ENCODE measurements at places on chromosomes 3 and 15. TPM values are rescaled to one million over a fixed set of nuclear protein-coding genes. Genes with fewer than 3 reads are reported as not detected.

The CATSPER2 gene
- polyA plus RNA-seq = 2.5 TPM

The MESP1 gene
- polyA plus RNA-seq = 1.3 TPM

The TNNC1 gene
- polyA plus RNA-seq = 467 TPM

The CD80 gene
- polyA plus RNA-seq = not detected

The OR5AC2 gene
- not detected for polyA plus RNA-seq

DNA sequence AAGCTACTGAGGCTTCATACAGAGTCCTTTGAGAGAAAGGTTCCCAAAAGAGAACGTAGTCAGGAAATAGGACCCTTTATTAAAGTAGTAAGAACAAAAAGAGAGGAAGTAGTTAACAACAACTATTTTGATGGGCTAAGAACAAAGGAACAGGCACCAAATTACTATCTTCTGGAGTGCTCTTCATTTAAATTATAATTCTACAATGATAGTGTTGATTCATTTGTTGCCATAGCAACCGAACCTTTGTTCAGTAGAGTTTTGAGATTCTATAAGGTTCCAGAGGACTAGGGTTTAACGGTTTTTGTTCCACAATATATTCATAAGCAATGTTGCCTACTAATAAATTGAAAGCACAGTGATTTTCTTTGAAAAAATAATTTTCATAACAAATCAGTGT, 78.8 kb downstream of the CMSS1 start:
- DNase-seq = no peak

DNA sequence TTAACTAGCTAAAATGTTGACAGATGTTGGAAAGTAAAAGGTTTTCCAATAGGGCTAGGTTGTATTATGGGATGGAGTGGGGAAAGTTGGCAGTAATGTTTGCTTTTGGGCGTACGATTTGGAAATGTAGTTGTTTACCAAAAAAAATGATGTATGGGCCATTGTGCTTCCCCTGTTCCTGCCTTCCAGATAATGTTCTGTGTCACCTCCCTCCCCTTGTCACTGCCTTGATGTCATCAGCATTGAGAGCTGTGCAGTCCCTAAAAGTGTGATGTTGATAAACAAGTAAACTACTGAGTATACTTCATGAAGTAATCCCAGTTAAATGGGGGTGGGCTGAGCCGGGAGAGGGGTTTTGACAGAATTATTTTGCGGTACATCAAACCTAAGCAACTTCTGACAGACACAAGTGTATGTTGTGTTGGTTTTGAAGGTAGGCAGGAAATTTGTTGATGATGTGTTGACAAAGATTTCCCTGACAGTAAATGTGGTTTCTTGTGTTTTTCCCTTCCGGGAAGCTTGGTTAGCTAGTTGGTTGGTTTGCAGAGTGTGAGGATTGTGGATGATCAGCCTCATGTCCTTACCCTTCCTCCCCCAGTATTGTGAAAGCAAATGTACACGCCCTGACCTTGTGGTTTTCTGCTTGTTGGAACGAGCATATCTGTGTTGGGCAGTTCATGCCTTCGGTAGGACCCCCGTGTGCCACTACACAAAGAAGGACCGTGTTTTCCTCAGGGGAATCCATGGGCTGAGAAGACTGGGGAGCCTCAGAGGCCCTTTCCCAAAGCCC, 87.3 kb downstream of the PGPEP1L start:
- DNase-seq = no peak

DNA sequence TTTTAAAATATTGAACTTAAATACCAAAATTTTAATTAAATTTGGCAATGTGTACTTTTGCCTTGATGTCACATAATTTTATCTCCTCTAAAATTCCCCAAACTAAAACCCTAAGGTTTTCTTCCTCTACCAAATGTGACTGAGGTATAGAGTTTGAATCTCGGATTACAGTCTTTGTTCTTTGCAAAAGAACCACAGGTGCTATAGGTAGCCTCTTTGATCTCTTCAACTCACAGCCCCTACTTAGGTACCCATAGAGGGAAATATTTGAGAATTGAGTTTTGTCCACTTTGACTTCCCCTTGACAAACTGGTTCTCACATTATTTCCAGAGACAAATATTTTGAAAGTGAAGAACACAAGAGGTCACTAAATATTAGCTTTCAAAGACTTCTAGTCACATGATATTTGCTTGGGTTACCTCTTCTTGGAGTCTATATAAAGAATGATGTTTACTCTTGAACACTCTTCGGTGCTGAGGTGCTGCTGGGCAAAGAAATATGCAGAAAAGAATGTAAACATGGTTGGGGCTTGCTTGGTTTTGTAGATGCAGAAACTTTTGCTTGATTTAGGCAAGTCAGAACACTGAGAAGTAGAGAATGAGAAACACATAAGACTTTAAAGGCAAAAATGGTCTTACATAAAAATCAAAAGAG, 120.8 kb upstream of the MCTP2 start:
- DNase-seq = no peak

DNA sequence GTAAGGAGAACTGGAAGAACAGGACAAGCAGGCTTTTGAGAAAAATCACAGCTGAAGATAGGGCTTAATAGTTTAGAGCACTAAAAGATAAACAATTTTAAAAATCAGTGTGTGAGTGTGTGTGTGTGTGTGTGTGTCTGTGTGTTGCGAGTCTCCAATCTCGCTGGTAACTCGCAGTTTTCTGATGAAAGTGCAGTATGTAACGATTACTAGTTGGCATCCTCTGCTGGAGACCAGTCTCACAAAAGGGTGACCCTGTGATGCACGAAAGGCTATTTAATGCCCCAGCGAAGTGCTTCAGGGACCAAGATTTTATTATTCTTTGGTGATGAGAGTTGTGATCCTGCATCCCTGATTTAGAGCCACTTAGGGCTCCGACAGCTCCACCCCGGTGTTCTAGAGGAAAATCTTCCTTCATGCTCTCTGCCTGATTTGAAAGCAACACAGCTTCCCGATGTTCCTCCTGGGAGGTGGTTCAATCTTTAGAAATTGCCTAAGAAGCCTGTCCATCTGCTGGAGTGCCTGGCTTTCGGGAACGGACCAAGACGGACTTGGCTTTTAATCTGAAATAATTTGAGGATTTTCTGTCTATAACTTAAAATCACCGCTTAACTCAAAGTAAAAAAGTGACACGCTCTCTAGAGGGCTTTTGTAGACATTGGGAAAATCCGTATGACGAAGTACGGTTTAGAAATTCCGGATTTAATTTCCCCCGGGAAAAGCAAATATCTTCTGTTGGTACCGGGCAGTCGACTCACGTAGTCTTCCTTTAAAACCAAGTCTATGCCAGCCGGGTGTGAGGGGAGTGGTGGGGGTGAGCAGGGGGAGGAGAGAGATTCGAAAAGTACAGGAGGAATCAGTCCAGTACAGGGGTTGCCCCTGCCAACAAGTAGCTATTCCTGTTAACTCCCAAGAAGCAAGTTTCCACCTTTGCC, 1.1 kb upstream of the ALCAM start:
- peak; percentile 36 for DNase-seq

- DNase-seq = no peak
These were observed 59.9 kb upstream of the MCF2L2 start for GRCh38 chr3:183488343-183488742.

DNA sequence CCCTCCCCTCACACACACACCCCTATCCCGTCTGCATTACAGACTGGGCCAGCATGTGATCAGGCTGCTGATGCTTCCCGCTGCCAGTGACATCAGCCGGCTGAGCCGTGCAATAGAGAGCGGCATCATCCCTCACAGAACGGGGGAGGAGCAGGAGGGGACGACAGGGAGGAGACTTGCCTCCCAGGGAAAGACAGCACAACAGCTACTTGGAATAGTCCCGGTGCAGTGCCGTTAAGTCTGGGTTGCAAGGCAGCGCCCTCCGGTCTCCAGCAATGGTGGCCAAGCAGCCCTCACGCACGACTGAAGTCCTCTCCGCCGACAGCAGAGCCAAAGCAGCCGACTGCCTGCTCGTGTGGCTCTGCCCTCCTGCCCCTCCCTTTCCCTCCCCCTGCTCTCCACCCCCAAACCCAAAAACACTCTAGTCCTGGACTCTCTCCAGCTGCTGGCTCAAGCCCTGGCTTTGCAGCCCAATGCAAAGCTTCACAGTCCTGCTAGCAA, 31.5 kb upstream of the RPS17 start:
- DNase-seq = peak; percentile 74

DNA sequence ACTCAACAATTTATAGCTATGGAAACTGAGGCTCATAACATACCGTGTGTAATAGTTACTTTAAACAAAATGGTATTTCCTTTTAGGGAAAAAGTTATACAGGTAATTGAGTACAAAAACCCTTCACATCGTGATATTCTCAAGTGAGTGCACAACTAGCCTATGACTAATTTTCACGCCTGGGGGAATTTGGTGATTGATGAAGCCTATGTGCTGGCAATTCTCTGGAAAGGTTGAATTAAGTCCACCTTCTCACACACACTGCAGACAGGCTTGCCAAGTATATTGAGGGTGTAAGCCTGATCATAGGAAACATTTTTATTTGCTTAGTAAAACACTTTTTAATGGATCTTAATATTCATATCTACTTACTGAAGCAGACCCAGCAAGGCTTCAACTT, 41.3 kb upstream of the ROBO2 start:
- DNase-seq = no peak

DNA sequence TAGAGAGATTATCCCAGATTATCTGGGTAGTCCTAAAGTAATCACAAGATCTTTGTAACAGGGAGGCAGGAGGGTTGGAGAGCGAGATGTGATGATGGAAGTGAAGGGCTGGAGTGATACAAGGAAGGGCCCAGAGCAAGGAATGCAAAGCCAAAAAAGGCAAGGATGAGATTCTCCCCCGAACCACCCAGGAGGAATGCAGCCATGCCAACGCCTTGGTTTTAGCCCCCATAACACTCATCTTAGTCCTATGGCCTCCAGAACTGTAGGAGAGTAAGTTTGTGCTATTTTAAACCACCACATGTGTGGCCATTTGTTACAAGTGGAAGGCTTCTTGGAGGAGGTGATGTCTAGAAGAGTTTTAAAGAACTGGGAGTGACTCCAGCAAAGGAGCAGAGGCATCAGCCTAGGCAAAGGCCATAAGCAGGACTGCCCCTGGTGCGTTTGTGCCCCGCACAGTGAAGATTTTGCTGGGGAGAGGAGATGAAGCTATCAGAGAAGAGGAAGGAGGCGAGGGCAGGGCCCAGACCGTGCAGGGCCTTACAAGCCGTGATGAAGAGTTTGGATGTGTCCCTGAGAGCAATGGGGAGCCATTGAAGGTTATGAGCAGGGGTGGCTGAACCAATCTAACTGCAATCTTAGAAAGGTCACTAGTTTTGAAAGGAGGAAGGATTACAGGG, 25.3 kb upstream of the CORO2B start:
- no peak for DNase-seq

DNA sequence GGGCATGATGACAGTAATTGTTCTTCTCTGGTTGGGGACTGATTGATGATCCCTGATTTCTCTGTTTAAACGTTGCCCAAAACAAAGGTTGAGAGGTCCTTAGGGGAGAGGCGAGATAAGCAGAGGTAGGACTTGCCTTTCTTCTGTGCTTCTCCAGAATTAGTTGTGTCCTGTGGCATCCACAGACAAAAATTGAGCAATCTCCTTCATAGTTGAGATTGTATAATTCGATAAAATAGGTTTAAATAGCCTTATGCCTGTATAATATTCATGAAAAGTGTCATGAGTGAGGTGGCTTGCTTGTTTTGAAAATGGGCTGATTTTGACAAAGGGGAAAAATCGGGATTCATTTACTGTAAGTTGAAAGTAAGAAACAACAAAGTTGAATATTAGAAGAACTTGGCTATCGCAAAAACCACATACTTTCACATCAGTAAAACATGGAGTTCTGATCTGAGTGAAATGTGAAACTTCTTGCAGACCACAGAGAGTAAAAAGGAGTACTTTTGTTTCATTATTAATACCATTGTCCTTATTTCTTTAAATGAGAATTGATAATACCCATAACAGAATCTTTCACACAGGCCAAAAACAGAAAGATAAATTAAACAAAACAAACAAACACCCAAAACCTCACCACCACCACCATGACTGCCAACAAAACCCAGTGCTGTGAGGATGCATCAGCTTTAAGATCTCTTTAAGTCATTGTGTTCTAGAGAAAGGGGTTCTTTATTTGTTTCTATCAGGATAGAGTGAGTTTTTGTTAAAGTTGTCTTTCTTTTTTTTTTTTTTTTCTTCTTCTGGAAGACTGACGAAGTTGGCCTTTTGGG, 155.7 kb downstream of the LPP start:
- no peak for DNase-seq

DNA sequence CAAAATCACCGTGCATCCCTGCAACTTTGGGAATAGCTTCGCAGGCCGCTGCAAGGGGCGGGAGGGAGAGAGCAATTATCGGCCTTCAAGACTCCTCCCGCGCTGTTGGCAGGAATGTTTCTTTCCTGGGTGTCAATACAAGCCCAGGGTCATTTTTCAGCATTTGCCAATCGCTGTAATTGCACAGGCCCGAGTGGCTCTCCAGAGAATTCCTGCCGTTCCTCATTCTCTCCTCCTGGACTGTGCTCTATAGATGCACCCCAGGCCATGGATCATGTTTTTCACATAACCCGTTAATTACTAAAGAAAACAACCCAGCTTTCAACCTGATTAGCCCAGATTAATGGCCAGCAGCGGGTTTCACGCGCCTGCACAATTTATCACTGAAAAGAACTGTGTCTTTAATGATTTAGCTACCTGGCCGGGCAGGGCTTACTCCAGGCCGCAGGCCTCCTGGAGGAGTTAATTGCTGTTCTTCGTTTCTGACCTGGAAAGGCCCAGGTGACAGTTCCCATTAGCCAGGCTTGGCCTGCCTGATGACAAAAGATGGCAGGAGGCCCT, 144.3 kb downstream of the OPA1 start:
- DNase-seq = no peak

DNA sequence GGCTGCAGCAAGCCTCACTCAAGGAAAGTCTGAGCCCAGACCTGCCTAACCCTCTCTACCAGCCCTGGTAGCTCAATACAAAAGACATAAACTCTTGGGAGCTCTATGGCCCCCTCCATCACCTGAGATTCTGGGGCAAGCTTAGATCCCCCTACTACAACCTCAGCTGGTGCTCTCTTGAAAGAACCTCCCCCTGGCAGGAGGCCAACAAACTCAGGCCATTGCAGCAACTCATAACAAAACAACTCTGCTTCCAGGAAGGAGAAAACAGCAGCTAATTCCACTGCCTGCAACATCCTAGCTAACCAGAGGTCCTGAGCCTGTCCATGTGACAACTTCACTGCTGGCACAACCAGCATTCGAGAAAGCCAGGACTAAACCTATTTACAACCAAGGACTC, 169.2 kb downstream of the ROBO1 start:
- no peak for DNase-seq
